Motor neuron (in vitro differentiated cells): ENCODE measurements at places on chromosomes 4 and X. TPM values are rescaled to one million over a fixed set of nuclear protein-coding genes. Genes with fewer than 3 reads are reported as not detected.

HTN1 gene
- total RNA-seq = 0.31 TPM in 1 of 2 replicates, not detected in the other

PAK3 gene
- 38.5 TPM in 2 replicates for total RNA-seq

HAND2 gene
- total RNA-seq = 3.0 and 3.1 TPM in 2 replicates

LRIT3 gene
- 0.09 and 0.13 TPM in 2 replicates for total RNA-seq

CFAP97 gene
- 32.9 and 39.3 TPM in 2 replicates for total RNA-seq

PPP2R2C gene
- 7.0 and 8.8 TPM in 2 replicates for total RNA-seq

ITGB1BP2 gene
- 2.2 and 2.6 TPM in 2 replicates for total RNA-seq

CDX4 gene
- total RNA-seq = 0.05 and 0.13 TPM in 2 replicates

PPP4R3C gene
- total RNA-seq = not detected in 2 replicates

C4orf50 gene
- total RNA-seq = 0.05 and 0.15 TPM in 2 replicates

SCML1 gene
- 23.4 and 29.2 TPM in 2 replicates for total RNA-seq

SPIN3 gene
- 17.0 and 17.2 TPM in 2 replicates for total RNA-seq

KLHL4 gene
- total RNA-seq = 0.08 TPM in 1 of 2 replicates, not detected in the other

NSUN7 gene
- total RNA-seq = 0.45 and 0.73 TPM in 2 replicates

SPP1 gene
- total RNA-seq = not detected in 2 replicates

GIMD1 gene
- 0.20 TPM in 1 of 2 replicates, not detected in the other for total RNA-seq
